ENCODE measurements at places on chromosomes 12 and 14.

GRCh38 chr12:15052691-15053090 lies 79.8 kb downstream of the PDE6H start:
- DNase-seq: no peak

DNA sequence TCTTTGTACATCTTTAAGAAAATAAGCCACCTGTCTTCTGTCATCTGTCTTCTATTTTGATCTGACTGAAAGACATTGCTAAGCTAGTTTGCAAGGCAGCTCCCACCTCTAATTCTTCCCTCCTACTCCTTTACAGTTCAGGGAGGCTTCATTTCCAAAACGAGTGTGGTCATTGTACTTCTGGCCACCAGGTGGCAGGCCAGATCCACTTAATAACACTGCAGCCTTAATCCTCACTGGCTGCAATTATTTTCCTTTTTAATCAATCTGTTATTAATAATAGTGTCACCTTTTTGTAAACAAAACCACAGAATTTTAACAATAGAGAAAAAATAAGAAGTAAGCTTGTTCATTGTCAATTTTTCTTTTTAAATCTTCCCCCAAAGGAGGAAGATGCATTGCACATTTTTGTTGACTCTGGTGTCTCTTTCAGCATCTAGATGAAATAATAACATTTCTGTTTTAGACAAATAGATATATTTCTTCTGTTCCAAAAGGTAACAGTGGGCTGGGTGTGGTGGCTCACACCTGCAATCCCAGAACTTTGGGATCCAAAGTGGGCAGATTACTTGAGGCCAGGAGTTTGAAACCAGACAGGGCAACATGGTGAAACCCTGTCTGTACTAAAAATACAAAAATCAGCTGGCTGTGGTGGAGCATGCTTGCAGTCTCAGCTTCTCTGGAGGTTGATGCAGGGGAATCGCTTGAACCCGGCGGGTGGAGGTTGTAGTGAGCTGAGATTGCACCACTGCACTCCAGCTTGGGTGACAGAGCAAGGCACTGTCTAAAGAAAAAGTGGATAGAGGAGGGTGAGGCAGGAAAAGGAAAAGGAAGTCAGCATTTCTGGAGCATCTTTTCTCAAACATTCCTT lies 23.3 kb downstream of the GABARAPL1 start:
- DNase-seq: no peak

- DNase-seq: no peak
These were observed 7.3 kb downstream of the LHX5 start for GRCh38 chr12:113464452-113464775.

- DNase-seq: no peak
These were observed 75.9 kb upstream of the ZDHHC17 start for GRCh38 chr12:76687981-76688380.

GRCh38 chr12:20696181-20696905 lies 1.2 kb downstream of the SLCO1C1 start:
- no peak for DNase-seq

DNA sequence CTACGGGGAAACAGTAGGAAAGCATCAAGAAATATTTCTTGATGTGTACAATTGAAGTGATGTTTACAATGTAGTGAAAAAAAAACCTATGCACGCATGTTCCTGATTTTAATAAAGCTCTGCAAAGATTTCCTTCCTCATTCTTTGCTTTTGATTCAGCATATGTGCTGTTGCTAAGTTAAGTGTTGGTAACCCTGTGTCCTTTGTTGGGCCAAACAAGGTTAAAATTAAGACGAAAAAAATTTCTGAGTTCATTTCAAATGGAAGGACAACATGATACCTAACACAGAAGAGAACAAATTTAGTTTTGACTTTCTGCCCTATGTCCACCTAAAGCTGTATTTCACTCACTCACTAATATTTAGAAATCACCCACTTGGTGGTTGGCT lies 62.8 kb downstream of the PPP2R5C start:
- no peak for DNase-seq

DNA sequence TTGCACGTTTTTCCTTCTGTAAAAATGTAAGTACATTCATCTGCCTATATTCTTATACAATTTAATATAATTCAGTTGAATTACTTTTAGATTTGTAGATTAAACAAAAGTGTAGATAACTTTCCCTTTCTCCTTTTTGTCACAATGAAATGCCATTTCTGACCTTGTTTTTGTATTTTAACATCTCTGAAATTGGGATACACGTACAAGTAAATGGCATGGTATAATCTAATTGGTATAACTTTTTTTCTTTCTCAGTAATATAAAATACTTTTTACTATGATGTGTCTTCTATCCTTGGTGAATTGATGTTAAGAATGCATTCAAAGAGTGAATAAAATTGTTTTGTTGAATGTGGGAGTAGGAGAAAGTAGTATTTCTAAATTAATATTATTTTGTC lies 210.0 kb downstream of the ERC1 start:
- no peak for DNase-seq

GRCh38 chr14:28102814-28103213 lies 663.8 kb upstream of the FOXG1 start:
- no peak for DNase-seq

DNA sequence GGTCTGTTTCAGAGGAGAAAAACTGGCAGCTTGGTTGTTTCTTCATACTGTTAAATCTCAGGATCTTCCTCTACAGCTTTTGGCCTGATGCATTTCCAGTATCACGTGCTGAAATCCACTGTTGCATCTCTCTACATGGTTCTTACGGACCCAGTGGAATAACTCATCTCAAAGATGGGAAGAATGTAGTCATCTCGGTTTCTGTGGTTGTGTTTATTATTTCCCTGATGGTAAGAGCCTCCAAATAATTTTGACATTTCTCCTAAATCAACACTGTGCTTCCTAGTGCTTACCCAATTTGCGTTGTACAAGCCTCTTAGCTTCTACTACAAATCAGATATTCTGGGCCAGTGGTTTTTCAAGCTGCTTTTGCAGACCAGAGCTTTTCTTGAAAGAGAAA lies 812.8 kb downstream of the C12orf50 start:
- DNase-seq: no peak

- no peak for DNase-seq
These were observed 391.7 kb downstream of the TMEM117 start for GRCh38 chr12:44227616-44228015.

DNA sequence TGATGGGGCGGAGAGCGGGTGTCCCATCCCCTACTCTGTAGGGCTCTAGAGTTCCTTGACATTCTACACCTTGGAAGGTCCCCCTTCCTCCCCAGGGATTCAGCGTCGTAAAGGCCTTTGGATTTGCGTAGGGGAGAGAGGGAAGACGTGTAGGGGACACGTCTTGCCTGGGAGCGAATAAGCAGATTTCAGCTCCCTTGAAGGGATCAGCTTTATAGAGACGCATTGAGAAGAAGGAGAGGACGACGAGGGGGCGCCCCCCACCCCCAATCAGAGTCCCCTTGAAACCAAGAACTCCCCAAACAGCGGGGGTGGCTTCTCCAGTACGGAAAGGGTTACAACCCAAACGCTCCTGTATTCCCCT lies 324 bp downstream of the CALCOCO1 start:
- no peak for DNase-seq

GRCh38 chr12:6612247-6612646 lies 5.1 kb upstream of the CHD4 start:
- DNase-seq: no peak

DNA sequence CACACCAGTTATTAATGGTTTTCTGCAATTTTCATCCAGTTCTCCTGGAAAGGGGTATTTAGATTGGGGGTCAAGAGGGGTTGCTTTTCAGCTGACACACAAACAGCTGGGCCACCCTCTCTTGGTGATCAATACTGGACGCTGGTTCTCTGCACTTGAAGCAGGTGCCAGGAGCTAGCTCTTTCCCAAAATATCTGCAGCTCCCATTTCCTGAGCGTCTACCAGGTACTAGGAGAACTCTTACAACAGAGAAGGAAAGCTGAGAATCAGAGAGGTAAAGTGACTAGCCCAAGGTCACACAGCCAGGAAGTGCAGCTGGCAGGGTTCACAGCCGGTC lies 1.2 kb downstream of the TESC start:
- DNase-seq: no peak

DNA sequence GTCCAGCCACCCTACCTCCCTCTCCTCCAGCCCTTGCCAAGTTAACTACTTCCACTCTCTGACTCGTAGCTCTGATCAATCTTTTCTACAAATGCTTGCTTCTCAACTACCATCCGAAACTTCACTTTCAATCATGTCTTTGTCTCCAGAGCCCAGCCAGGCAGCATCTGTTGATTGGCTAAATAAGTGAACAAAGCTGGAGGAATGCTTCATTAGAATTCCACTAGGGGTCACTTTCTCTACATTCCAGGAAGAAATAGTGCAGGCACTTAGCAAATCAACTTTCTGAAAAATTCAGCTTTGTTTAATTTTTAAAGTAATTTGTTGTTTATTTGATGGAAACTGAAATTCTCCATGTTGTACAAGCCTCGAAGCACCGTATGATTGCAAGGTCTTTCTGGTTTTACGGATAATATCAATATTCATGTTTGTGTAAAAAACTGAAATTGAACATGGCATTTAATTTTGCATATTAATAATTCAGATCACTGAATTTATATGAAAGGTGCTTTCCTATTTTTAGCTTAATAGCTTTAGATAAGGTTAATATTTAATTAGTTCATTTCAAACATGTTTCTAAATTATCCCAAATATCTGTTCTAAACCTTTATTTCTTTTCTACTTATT lies 32.4 kb upstream of the HELB start:
- peak; percentile 23 for DNase-seq

DNA sequence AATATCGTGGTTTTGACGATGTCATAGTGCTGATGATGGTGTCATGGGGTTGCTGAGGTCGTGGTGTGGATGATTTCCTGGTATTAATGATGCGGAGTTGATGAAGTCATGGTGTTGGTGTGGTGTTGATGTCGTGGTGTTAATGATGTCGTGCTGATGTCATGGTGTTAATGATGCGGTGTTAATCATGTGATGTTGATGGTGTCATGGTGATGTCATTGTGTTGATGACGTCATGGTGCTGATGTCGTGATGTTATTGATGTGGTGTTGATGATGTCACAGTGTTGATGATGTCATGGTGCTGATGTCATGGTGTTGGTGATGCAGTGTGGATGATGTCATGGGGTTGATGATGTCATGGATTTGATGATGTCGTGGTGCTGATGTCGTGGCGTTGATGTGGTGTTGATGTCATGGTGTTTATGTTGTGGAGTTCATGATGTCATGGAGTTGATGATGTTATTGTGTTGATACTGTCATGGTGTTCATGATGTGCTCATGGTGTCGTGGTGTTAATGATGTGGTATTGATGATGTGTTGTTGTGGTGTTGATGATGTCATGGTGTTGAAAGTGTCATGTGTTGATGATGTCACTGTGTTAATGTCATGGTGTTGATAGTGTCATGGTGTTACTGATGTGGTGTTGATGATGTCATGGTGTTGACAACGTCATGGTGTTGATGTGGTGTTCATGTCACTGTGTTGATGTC lies 48.5 kb upstream of the RIMBP2 start:
- no peak for DNase-seq

DNA sequence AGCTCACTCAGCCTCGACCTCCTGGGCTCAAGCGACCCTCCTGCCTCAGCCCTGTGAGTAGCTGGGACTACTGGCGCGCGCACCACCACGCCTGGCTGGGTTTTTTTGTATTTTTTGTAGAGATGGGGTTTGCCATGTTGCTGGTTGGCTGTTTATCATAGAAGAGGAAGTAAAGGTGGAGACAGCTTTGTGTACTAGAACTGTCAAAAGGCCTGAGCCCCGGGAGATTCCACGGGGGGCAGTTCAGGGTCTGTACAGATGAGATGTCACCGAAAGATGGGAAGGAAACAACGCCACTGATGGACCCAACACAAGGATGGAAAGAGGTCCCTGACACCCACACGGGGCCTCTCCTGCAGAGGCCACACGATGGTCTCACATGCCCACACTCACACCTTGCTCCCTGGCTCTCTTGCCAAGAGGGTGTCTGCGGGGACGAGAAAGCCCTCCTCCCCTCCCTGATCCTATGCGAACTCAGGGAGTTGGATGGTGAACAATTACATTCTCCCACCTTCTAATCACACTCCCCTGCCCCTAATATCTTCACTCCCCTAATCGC lies 66.6 kb downstream of the KDM2B start:
- DNase-seq: no peak

- DNase-seq: no peak
These were observed 23.4 kb downstream of the ACACB start for GRCh38 chr12:109139791-109140190.
